ENCODE measurements at places on chromosomes 11 and 22. TPM values are rescaled to one million over a fixed set of nuclear protein-coding genes. Genes with fewer than 3 reads are reported as not detected.
A peak's percentile ranks its signal among the peaks of the same experiment; 100 is the strongest.

- H3K36me3 ChIP-seq: no peaks in the 10 kb centered on the region
- no peaks in the 10 kb centered on the region for H3K27me3 ChIP-seq
- H3K27ac ChIP-seq: no peak overlapping the region
- no peak overlapping the region for H3K4me3 ChIP-seq
These were observed 3.7 kb upstream of the OR5AR1 start for GRCh38 chr11:56659755-56660154.

DNA sequence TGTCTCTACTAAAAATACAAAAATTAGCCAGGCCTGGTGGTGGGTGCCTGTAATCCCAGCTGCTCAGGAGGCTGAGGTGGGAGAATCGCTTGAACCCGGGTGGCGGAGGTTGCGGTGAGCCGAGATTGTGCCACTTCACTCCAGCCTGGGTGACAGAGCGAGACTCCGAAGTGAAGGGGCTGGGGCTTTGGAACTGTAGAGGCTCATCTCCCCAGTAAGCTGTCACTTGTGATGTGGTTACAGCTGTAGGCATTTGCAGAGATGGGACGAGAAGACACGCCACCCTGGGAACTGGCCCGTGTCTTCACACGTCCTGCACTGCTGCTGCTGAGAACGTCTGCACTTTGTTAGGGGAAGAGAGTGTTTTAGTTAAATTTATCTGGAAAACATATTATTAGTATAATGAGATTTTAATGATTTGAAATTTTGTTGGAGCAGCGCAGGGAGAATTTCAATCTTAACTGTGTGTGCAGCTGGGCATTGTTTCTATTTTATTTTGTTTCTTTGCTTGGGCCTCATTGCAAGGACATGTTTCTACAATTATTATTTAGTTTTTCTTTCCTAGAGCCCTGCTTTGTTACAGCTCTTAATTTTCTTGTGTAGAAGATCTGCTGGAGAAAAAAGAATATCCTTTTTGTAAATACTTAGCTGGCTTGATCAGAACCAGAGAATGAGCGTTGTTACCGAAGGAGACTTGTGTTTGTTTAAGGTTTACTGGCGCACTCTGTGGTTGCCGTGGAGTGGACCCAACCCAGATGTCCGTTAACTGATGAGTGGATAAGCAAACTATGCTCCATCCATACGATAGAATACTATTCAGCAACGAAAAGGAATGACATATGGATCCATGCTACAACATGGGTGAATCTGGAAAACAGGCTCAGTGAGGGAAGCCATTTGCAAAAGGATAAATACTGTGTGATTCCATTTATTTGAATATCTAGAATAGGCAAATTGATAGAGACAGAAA, 18.4 kb downstream of the PARVB start:
- H3K36me3 ChIP-seq: peaks cover 2% of the 10 kb centered on the region
- H3K27me3 ChIP-seq: no peaks in the 10 kb centered on the region
- H3K4me3 ChIP-seq: no peak overlapping the region
- DNase-seq: no peak
- H3K4me1 ChIP-seq: peaks cover 12% of the 10 kb centered on the region
- H3K27ac ChIP-seq: peak overlapping the region; percentile 24

DNA sequence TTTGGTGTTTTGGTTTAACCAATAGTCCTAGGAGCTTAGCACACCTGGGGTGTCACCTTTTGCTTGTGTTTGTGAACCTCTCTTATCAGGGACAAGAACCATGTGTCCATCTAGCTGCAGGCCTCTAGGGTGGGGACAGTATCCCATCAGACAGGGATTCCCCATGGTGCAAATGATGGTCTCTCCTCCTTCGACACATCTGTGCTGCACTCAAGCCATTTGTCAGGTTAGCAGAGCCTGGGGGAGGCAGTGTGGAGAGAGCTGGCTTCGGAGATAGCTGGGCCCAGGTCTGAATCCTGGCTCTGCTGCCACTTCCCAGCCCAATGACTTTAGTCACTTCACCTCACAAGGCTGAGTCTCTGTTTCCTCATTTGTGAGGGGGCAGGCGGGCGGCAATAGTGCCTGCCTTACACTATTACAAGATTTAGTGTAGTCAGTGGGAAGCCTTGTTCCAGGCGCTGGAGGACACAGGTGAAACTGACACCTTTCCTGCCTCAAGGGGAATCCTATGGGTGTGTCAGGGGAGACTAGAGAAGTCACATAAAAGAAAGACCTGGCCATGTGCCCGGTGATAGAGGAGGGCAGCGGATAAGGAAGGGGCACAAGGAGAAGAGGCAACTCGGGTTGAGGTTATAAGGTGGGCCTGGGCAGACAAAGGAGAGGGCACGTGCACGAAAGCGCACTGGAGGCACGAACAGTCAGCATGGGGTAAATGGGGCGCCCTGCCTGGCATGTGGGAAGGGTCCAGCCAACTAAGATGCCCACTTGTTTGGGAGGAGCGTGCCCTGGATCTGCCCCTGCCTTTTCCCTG, 12.6 kb downstream of the KLHL35 start:
- H3K4me3 ChIP-seq: no peak overlapping the region
- no peak for DNase-seq
- peak overlapping the region; percentile 6 for H3K27ac ChIP-seq
- H3K4me1 ChIP-seq: no peaks in the 10 kb centered on the region

DNA sequence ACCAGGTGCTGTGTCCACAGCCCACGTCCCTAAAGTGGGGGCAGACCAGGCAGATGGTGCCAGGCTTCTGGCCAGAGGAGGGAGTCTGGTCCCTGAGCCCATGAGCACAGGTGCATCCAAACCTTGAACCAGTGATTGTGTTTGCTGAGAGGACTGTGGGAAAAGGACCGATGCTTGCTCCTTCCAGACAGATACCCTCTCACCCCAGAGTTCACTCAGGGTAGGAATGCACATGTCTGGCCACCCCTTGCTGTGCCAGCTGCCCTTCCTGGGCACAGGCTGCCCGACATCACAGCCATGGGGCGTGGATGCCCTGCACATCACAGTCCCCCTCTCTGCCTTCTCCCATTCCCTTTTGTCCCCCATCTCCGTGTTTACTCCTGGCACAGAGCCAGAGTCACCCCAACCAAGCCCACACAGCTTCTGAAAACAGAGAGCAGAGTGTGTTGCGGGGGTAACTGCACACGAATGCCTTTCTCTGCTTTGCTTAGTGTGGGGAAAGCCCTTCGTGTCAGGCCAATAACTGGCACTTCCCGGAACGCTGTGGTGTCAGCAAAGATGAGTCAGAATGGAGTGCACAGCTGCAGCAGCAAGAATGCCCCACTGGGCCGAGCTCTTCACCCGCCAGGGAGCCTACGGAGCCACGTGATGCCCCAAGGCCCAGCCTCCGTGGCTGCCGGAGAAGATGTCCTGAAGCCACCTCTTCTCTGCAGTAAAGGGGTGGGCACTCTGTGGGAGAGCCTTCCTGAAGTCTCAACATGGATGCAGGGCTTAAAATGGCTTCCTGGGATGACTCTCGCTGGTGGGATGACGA, 7.6 kb downstream of the CARS1 start:
- H3K4me1 ChIP-seq: peaks cover 34% of the 10 kb centered on the region
- peak; percentile 70 for DNase-seq
- peak overlapping the region; percentile 96 for H3K27ac ChIP-seq
- no peaks in the 10 kb centered on the region for H3K27me3 ChIP-seq

DNA sequence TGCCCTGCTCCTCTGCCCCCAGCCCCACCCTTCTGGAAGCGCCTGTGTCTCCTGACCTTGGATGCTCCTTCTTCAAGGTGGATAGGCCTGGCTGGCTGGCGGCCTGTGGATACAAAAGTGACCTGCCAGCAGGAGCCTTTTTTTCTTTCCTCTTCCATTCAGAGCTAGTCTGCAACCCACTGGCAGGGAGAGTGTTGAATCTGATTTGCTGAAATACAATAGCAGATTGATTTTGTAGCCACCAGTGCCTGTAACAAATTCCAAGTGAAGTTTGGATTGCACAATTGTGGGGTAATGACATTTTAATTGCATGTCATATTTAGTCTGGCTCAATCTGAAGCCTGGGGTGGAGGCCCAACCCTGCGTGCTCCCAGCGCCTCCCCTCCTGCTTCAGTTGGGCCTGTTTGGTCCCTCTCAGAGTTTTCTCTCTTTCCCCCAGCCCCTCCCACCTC, 97.2 kb downstream of the GRIK4 start:
- no peak overlapping the region for H3K4me3 ChIP-seq
- H3K36me3 ChIP-seq: peaks cover 2% of the 10 kb centered on the region
- peaks cover 9% of the 10 kb centered on the region for H3K4me1 ChIP-seq
- H3K27me3 ChIP-seq: peaks cover 81% of the 10 kb centered on the region

DYNC2H1 gene
- 3.6 TPM for total RNA-seq

GRCh38 chr11:131614631-131615030, 244.2 kb downstream of the NTM start:
- no peak overlapping the region for H3K4me3 ChIP-seq
- H3K4me1 ChIP-seq: no peaks in the 10 kb centered on the region
- DNase-seq: no peak

GRCh38 chr22:42269432-42270175, 849 bp downstream of the TCF20 start:
- H3K36me3 ChIP-seq: no peaks in the 10 kb centered on the region
- H3K4me1 ChIP-seq: peaks cover 30% of the 10 kb centered on the region
- DNase-seq: peak; percentile 41
- peak overlapping the region; percentile 96 for H3K4me3 ChIP-seq
- no peaks in the 10 kb centered on the region for H3K27me3 ChIP-seq

DNA sequence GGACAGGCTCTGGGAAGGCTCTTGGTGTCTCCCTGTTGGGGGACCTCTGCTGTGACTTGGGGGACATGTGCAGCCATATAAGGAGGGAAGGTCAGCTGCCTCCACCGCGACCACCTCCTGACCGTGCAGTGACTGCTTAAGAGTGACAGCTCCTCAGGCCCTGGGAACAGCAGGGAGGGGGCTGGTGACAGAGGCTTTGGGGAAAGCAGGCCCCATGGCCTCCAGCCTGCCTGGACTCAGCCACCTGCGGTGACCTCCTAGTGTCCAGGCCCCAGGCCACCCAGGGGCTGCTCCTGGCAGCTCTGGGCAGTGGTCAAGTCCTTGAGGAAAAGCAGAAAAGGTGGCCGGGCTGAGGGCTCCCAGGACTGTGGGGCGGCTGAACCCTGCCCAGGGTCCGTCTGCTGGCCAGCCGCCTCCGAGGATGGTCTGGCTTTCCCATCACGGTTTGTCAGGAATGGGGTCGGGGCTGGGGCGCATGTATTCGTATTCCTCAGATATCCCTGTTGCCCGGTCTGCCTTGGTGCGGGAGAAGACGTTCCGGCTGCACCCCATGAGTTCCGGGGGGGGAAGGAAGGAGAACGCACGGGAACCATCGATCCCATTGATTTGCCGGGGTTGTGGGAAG, 96.8 kb downstream of the WNT7B start:
- H3K27ac ChIP-seq: no peak overlapping the region
- H3K4me1 ChIP-seq: no peaks in the 10 kb centered on the region
- H3K27me3 ChIP-seq: peaks cover 63% of the 10 kb centered on the region
- H3K4me3 ChIP-seq: no peak overlapping the region
- no peaks in the 10 kb centered on the region for H3K36me3 ChIP-seq

SGSM1 gene
- total RNA-seq: 3.0 TPM

DNA sequence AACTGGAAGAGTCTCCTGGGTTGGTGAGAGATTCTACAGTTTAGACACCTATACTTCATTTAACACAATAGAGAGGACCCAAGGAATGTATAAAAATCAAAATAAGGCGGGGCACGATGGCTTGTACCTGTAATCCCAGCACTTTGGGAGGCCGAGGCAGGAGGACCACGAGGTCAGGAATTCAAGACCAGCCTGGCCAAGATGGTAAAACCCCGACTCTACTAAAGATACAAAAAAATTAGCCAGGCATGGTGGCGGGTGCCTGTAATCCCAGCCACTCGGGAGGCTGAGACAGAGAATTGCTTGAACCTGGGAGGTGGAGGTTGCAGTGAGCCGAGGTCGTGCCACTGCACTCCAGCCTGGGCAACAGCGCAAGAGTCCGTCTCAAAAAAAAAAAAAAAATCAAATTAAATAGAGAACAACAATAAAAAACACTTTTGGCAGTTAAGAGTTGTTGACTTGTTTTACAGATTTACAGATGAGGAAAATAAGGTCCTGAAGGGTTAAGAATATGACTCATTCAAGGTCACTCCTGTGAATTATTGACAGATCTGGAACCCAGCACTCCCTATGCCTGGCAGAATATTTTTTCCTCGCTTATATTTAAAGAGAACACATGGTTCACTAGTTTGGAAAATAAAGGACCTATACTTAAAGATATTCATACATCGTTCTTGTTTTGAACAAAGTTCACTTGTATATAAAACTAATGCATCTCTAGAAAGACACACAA, 5.2 kb downstream of the LGR4 start:
- H3K4me1 ChIP-seq: peaks cover 12% of the 10 kb centered on the region
- no peak overlapping the region for H3K27ac ChIP-seq
- H3K27me3 ChIP-seq: peaks cover 29% of the 10 kb centered on the region
- DNase-seq: no peak
- no peak overlapping the region for H3K4me3 ChIP-seq

DNA sequence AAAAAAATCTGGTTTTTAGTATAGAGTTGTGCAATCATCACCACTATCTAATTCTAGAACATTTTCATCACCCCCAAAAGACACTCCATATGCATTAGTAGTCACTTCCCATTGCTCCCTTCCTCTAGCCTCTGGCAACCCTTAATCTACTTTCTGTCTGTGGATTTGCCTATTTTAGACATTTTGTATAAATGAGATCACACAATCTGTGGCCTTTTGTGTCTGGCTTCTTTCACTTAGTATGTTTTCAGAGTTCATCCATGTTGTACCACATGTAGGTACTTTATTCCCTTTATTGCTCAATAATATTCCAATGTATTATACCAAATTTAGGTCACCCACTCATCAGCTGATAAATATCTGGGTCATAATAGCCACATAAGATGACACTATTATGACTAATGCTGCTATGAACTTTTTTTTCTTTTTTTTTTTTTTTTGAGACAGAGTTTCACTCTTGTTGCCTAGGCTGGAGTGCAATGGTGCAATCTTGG, 67.5 kb upstream of the SCUBE2 start:
- H3K27ac ChIP-seq: peak overlapping the region; percentile 27
- peaks cover 2% of the 10 kb centered on the region for H3K36me3 ChIP-seq
- H3K4me1 ChIP-seq: peaks cover 8% of the 10 kb centered on the region

KRTAP5-7 gene
- total RNA-seq: not detected

DNA sequence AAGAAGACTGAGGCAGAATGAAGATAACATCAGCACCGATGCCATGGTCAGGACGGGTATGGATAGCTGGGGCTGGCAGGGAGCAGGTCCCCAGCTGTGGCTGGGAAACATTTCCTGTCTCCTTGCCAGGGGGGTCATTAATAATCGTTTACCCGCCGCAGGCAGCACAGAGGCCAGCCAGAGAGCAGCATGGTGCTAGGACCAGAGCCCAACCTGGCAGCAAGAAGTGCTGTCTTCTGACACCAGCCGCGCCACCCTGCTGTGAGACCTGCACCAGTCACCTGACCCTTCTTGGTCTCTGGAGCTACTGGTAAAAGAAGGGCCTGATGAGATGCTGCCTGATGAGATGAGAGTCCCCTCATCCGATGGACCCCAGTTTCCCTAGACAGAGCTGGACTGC, 36.3 kb downstream of the PDE2A start:
- H3K4me3 ChIP-seq: no peak overlapping the region
- no peak overlapping the region for H3K27ac ChIP-seq
- no peaks in the 10 kb centered on the region for H3K36me3 ChIP-seq
- H3K27me3 ChIP-seq: peaks cover 51% of the 10 kb centered on the region
- H3K4me1 ChIP-seq: peaks cover 7% of the 10 kb centered on the region
